ENCODE measurements at places on chromosomes 1 and 21.

GRCh38 chr1:178345807-178346206 lies 151.0 kb downstream of the CLEC20A start:
- DNase-seq = no peak

GRCh38 chr1:177044390-177044789 lies 120.1 kb downstream of the ASTN1 start:
- DNase-seq = no peak

DNA sequence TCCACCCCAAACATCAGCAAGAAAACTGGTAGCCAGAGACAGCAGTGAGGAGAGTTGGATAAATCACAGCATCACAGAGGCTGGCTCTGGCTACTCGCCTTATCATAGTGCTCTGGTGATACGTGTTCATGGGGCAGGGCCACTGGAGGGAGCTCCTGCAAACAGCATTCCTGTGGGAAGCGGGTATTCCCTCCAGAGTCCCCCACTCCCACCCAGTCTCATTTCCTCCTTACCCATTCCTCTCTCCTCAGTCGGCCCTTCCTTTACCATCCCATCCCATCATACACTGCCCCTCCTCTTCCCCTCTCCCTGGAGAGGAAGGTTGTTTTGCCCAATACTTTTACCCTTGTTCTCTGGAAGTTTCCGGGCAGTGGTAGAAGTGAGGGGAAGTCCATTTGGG lies 7.1 kb downstream of the NHLH2 start:
- no peak for DNase-seq

DNA sequence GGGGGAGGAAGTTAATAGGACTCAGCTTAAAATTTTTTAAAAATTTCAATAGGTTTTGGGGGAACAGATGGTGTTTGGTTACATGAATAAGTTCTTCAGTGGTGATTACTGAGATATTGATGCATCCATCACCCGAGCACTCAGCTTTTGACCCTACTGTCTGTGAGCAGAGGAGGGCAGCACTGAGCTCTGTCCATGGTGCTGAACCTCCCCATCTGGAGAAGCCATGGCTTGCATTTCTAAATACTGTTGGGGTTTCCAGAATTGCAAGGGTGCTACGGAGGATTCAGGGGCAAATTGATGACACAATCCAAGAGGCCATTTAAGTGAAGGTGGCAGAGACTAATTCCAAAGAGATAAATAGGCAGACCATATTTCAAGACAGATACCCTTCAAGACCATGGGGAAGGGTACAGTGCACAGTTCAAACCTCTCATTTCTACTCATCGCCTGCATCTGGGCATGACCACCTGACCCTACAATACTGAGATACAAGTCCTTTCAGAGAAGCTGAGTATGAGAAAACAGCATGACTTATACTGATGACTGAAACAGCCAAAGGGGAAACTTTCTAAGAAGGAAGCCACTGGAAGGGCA lies 17.2 kb downstream of the SYT2 start:
- peak; percentile 61 for DNase-seq

- no peak for DNase-seq
Observed at GRCh38 chr21:31897311-31897710, 24.5 kb downstream of the HUNK start.

GRCh38 chr1:167899253-167899681 lies 14.7 kb downstream of the ADCY10 start:
- DNase-seq = no peak

- DNase-seq = no peak
Observed at GRCh38 chr1:23389837-23390321, 20.2 kb upstream of the ZNF436 start.

DNA sequence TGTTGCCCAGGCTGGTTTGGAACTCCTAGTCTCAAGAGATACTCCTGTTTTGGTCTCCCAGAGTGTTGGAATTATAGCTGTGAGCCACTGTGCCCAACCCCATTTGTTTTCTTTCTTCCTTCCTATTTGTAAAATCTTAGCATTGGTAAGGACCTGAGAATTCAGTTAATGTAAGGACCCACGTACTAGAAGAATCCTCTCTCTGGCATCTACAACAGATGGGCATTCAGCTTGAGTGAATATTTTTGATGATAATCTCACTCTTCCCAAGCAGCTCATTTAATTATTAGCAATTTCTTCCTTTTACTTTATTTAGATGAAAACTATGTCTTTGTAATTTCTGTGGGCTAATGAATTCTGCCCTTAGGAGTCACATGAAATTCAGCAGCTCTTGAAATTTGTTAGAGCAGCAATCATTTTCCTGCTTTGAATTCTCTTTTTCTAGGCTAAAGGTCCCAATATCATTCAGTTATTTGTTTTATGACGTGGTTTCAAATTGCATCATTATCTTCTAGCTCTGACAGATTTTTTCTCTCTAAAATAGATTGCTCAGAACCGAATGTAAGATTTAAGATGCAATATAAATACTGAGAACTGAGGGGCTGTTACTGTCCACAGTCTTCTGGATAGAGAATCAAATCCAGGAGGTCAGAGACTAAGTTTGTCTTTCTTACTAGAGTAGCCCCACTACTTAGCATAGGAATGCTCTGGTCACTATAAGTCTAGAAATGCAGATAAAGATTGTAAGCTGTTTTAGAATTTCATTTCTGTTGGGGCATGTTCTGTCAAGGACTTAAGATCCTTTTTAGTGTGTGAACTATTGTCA lies 59.4 kb downstream of the EPB41 start:
- no peak for DNase-seq

- no peak for DNase-seq
Observed at GRCh38 chr1:155181371-155182051, 7.9 kb downstream of the TRIM46 start.

DNA sequence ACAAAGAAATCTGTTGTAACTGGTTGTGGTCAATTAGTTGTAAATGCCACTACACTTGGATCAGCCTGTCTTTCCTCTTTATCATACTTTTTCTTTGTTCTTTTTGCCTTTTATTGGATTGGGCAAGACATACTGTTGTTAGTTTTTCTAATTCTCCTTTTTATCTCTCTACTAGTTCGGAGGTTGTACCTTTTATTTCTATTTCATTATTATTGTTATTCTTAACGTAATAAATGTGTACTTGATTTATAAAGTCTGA lies 59.2 kb downstream of the IVNS1ABP start:
- DNase-seq = no peak

DNA sequence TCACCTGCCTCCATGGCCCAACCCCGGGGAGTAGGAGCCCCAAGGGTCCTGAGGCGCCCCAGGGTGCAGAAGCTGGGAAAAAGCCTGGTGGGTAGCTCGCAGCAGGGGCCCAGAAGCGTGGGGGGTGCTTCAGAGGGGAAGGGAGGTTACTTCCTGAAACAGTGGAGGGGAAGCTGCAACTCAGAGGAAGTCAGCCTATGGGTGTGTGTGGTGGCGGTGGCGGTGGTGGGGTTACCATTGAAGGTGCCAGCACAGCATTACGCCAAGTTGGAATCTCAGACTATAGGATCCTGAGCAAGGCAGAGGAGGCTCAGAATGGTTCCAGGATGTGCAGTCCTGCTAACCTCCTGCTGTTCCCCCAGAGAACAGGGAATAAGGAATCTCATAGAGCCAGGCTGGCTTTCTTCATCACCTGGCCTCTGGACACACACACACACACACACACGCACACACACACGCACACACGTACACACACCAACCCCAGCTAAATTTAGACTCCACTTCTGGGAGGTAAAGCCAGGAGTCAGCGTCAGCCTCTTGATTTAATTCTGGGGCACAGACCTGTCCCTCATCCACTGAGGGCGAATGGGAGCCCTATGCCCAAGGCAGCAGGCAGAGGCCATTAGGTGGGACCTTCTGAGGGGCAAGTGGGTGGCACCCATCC lies 1.3 kb downstream of the DENND4B start:
- DNase-seq = no peak

GRCh38 chr1:7583291-7584096 lies 187.6 kb upstream of the VAMP3 start:
- no peak for DNase-seq

DNA sequence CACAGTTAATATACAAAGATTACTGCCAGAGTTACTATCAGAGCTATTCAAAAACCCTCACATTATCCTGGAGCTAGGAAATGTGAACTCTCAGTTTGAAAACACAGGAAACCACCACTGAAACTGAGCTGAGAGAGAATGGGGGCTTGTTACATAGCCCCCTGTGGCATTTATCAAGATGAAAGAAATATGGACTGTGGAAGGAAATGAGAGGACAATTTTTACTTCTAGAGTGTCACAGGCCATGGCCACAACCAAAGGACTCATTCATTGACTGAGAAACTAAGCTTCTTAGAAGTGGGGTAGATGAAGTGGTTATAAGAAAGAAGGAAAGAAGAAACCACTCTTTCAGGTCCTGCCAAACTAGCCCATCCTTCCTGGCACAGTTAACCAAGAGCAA lies 25.3 kb downstream of the DSTYK start:
- DNase-seq = no peak

- DNase-seq = no peak
Observed at GRCh38 chr21:37700641-37701202, 215.5 kb downstream of the KCNJ6 start.

- no peak for DNase-seq
Observed at GRCh38 chr21:19321688-19322087, 918.1 kb upstream of the TMPRSS15 start.

GRCh38 chr1:36349241-36349671 lies 25.8 kb upstream of the EVA1B start:
- DNase-seq = no peak

GRCh38 chr1:109425391-109426280 lies 612 bp downstream of the PSMA5 start:
- DNase-seq = peak; percentile 54

GRCh38 chr1:86015375-86015774 lies 141.2 kb downstream of the COL24A1 start:
- no peak for DNase-seq

DNA sequence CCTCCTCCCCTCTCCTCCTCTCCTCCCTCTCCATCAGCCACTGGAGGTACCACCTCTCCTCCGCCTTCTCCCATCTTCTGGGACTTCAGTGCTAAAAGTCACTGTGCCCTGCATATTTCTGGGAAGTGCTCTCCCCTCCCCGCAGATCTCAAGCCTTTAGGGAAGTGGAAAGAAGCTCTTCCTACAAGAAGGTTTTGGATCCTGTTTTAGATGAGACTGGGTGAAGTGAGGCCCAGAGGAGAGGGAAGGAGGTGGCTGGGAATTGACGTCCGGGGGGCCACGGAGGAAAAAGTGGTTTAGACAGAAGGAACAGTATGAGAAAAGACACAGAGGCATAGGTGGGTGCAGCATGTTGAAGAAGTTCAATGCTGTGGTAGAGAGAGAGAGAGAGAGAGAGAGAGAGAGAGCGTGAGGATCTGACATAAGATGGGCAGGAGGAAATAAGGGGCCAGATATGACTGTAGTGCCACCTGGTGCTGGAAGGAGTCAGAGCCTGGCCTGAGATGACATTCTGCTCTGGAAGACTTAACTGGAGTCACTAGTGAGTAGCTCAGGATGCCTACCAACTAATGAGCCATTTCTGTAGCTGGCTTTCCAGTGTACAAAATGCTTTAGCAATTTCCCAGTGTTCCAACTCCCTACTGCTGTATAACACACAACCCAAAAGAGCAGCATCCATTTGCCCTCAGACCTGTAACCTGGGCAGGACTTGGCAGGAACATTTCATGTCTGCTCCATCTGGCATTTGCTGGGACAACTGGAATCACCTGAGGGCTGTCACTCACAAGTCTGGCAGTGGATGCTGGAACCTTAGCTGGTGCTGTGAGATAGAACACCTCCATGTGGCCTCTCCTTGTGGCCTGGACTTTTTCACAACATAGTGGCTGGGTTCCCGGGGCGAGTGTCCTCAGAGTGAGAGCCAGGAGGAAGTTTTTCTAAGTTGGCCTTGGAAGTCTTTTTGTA lies 16.6 kb upstream of the ZSCAN20 start:
- no peak for DNase-seq

- DNase-seq = no peak
Observed at GRCh38 chr1:107727866-107728265, 237.1 kb downstream of the VAV3 start.

GRCh38 chr1:61327436-61327835 lies 245.1 kb downstream of the NFIA start:
- DNase-seq = no peak

DNA sequence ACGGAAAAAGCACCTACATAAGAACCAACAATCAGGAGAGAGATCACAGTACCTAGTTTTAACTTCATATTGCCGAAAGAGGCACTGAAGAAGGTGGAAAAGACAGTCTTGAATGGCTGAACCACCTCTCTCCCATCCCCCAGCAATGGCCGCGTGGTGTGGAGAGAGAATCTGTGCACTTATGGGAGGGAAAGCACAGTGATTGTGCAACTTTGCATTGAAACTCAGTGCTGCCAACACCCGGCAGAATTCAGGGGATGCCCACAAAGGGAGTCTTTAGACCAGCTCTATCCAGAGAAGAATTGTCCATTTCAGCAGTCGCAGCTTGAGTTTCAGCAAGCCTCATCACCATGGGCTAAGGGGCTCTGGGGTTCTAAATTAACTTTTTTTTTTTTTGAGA lies 186.3 kb upstream of the USP25 start:
- no peak for DNase-seq

- DNase-seq = no peak
Observed at GRCh38 chr1:34359411-34359810, 182.7 kb downstream of the C1orf94 start.

GRCh38 chr1:220768126-220768601 lies 18.5 kb upstream of the MTARC1 start:
- DNase-seq = no peak

DNA sequence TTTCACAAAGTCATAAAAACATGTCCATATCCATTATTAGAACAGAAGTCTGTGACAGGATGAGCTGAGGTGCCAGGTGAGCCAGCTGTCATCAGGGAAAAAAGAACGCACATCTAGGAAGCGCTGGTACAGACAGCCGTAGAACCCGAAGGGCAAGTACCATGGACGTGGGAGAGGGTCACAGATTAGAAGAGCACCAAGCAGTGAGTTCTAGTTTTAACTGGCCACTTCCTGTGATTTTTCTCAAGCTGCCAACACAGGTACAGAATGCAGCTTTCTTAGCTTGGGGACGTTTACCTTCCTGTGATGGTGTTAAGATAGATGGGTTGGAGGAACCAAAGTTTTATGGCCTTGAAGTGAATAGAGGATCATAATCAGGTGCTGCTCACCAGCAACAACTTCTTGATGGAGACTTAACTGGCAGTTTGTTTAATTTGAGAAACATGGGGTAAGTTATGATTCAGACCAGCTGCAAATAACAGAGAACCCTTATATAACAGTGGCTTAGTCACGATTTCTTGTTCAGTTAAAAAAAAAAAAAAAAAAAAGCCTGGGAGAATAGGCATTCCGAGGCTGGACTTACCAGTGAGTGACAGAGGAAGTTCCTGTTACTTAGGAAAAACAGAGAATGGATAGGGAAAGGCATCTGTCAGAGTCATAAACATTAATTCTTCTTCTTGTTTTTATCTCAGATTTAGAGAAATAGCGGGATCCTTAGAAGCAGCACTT lies 30.9 kb downstream of the AGT start:
- no peak for DNase-seq

GRCh38 chr1:118711356-118711755 lies 276.8 kb downstream of the TBX15 start:
- DNase-seq = no peak
